Activated T-helper 2 cell treated with anti-CD3 and anti-CD28 coated beads, Interferon-gamma antibody, Interleukin-2, Interleukin-4, amounts not matched to agents 10 μg/mL and 5 μg/mL and 100 μg/mL, durations not matched to agents 14 hours and 24 hours and 36 hours (primary cell): ENCODE measurements at places on chromosomes 1 and 21.

- H3K27me3 ChIP-seq, result no peaks in the 10 kb centered on the region
- peak; percentile 49 for DNase-seq
- H3K4me1 ChIP-seq, result peaks cover 35% of the 10 kb centered on the region
- H3K4me3 ChIP-seq, result peak overlapping the region; percentile 98
Observed at GRCh38 chr1:150578272-150579109, 919 bp downstream of the MCL1 start.

DNA sequence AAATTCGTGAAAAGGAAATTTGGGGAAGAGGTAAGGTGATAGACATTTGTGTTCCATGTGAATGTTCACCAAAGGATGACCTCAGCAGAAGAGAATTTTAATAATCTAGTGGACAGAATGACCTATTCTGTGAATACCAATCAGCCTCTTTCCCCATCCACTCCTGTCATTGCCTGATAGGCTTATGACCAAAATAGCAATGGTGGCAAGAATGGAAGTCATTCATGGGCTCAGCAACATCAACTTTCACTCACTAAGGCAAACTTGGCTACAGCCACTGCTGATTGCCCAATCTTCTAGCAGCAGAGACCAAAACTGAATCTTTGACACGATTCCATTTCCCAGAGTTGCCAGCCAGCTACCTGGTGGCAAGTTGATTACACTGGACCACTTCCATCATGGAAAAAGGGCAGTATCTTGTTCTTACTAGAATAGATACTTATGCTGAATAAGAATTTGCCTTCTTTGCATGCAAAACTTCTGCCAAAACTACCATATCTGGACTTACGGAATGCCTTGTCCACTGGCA is 348.7 kb upstream of the PBX1 start:
- no peaks in the 10 kb centered on the region for H3K4me1 ChIP-seq
- H3K27me3 ChIP-seq, result no peaks in the 10 kb centered on the region
- H3K36me3 ChIP-seq, result no peaks in the 10 kb centered on the region
- DNase-seq, result no peak
- no peak overlapping the region for H3K4me3 ChIP-seq

DNA sequence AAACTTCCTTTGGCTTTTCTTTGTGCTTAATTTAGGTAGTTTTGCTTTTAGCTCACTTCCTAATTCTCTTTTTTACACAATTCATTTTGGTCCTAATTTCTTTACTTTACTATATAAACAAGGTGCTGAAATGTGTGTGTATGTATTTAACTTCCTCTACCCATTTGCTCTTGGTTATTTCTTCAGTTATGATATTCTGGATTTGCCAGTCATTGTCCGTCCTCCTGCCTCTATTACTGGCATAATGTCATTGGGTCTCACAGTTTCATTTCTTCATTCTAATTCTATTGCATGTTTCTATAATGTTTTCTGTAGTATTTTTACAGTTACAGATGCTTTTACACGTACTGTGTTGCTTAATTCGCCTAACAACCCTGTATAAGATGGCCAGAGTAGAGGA is 96.2 kb downstream of the ZMYM4 start:
- H3K36me3 ChIP-seq, result peaks cover 31% of the 10 kb centered on the region
- H3K4me1 ChIP-seq, result peaks cover 16% of the 10 kb centered on the region
- H3K4me3 ChIP-seq, result no peak overlapping the region
- DNase-seq, result no peak

DNA sequence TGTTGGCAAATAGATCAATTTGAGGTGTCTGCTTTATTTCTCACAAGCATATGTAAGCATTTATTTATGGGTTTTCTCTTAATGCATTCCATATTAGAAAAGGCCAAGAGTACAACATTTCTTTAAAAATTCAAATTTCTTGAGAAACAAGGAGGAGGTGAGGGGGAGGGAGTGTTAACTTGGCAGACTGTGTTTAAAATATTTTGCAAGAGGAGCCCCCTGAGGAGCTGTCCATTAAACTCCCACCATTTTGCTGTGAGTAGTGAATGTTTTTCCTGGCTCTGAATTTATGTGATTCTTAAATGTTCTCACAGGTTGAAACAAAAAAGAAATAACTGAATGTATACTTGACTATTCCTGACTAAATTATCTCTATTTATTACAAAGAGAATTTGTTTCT is 363.8 kb downstream of the PTPRC start:
- no peak overlapping the region for H3K27ac ChIP-seq
- peaks cover 9% of the 10 kb centered on the region for H3K4me1 ChIP-seq
- no peak overlapping the region for H3K4me3 ChIP-seq
- DNase-seq, result no peak

DNA sequence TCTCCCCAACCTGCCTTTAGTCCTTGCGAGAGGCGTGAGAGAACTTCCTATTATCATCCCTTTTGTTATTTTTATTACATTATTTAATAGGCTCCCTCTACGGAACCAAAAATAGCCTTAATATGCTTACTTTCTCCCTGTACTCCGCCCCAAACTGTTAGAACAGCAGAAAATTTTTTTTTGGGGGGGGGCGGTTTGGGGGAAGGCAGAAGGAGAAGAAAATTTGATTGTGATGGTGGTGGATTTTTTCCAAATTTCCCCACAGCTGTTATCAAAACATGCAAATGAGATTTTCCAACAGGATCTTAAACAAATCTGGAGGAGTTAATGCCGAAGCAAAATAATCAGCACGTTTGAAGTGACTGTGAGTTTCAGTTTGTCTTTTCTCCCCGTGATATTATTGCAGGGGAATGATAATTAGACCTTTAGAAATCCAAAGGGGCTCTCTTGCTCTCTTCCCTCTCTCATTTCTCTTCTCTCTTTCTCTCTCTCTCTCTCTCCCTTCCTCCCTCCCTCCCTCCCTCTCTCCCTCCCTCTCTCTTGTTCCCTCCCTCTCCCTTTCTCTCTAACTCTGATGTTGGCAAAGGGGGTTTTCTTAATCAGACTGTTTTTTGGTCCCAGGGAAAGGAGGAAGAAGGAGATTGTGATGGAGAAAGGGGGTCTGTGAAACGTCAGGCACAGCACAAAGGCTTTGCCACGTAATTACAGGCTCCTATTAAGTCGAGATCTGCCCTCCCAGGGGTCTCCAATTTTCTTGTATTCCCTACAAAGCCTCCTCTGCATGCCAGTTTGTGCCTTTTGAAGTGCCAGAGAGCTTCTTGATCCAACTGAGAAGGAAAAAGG is 1.1 kb upstream of the PRRX1 start:
- peaks cover 87% of the 10 kb centered on the region for H3K27me3 ChIP-seq
- no peak overlapping the region for H3K4me3 ChIP-seq
- peaks cover 10% of the 10 kb centered on the region for H3K4me1 ChIP-seq
- H3K36me3 ChIP-seq, result no peaks in the 10 kb centered on the region

- no peak for DNase-seq
- no peak overlapping the region for H3K4me3 ChIP-seq
- H3K36me3 ChIP-seq, result no peaks in the 10 kb centered on the region
- H3K27me3 ChIP-seq, result peaks cover 19% of the 10 kb centered on the region
- no peak overlapping the region for H3K27ac ChIP-seq
- no peaks in the 10 kb centered on the region for H3K4me1 ChIP-seq
Observed at GRCh38 chr1:169070547-169070946, 35.9 kb upstream of the ATP1B1 start.

- H3K36me3 ChIP-seq, result no peaks in the 10 kb centered on the region
- no peak overlapping the region for H3K27ac ChIP-seq
- H3K27me3 ChIP-seq, result peaks cover 19% of the 10 kb centered on the region
- no peak overlapping the region for H3K4me3 ChIP-seq
- H3K4me1 ChIP-seq, result peaks cover 12% of the 10 kb centered on the region
Observed at GRCh38 chr1:44472620-44473525, 67.8 kb downstream of the RNF220 start.

DNA sequence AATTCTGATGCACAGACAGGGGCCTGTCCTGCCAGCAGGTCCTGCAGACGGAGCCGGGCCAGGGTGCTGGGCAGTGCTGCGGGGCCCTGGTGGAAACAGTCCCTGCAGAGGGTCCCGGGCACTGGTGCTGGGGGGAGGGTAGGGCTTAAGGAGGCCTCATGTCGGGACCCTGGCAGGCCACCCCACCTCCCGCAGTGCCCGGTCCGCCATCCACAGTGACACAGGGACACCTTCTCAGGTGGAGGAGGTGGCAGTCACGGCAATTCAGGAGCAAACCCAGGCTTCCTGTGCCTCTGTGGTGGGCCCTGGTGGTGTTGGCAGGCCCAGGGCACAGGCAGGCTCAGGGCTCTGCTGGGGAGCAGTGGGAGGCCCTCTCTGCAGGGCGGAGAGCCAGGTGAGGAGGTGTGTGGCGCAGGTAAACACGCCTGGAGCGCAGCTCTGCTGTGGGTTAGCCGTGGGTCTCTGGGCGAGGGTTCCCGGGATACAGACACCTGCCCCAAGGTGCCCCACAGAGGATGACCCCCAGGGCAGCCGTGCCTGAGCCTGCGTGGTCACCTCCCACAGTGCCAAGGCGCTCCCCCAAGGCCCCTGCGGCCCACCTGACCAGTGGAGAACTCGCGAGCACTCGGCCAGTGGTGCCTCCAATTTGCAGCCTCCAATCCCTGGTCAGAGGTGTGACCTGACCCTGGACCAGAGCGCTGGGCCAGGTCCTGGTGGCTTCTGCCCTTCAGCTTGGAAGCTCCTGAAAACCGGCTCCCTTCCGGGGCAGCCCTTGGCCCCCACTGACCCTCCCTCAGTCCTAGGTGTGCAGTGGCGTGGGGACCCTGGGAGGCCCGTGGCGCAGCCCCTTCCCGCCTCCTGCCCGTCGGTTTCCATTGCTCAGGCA is 19.2 kb downstream of the COL18A1 start:
- H3K27me3 ChIP-seq, result no peaks in the 10 kb centered on the region
- H3K4me3 ChIP-seq, result no peak overlapping the region

DNA sequence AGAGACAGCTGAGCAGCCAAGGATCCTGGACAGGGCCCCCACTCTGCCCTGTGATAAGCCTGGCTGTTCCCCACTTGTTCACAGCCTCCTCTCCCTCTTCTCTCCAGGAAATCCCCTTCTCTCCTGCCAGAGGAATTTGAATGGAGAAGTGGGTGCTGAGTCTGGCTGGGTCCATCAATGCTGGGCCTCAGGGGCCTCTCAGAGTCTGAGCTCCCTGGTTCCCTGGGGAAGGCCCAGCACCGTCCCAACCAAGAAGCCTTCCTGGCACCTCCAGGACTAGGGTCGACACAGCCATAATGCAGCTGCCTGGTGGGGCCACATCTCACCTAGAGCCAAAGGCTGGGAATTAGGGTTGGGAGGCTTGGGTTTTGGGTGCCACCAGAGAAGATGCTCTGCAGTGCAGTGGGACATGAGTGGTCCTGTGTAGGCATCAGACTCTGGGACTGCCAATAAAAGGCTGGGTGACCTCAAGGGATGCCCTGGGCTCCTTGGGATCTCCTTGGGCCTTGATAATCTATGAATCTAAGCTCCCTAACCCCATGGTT is 2.5 kb downstream of the MYBPH start:
- no peaks in the 10 kb centered on the region for H3K4me1 ChIP-seq
- H3K36me3 ChIP-seq, result no peaks in the 10 kb centered on the region
- H3K4me3 ChIP-seq, result no peak overlapping the region
- no peaks in the 10 kb centered on the region for H3K27me3 ChIP-seq
- no peak for DNase-seq

- H3K27ac ChIP-seq, result no peak overlapping the region
- no peaks in the 10 kb centered on the region for H3K4me1 ChIP-seq
- no peaks in the 10 kb centered on the region for H3K27me3 ChIP-seq
- H3K36me3 ChIP-seq, result no peaks in the 10 kb centered on the region
Observed at GRCh38 chr1:205922806-205923205, 20.4 kb downstream of the SLC26A9 start.

- H3K4me1 ChIP-seq, result peaks cover 3% of the 10 kb centered on the region
- no peaks in the 10 kb centered on the region for H3K27me3 ChIP-seq
- DNase-seq, result no peak
- H3K4me3 ChIP-seq, result no peak overlapping the region
Observed at GRCh38 chr1:112983537-112984131, 27.6 kb upstream of the SLC16A1 start.
